ENCODE measurements at places on chromosomes 1 and 21.

- DNase-seq, result no peak
These were observed 69.6 kb downstream of the LHX4 start for GRCh38 chr1:180299479-180300221.

GRCh38 chr1:154746622-154747299 lies 123.3 kb downstream of the KCNN3 start:
- no peak for DNase-seq

DNA sequence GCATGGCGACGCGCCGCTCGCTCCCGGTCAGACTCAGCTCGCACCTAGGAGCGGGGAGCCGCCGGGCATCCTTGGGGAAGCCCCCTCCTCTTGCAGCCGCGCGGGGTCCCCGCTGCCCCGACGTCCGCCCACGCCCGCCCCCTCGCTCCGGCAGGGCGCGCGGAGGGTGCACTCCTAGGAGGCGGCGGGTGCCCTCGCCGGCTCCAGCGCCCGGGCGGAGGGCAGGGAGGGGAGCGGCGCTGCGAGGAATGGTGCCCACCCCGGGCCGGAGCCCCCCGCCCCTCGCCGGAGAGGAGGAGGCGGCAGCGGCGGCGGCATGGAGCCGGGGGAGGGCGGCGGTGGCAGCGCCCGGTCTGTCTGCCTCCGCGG lies 488 bp downstream of the FAM78B start:
- DNase-seq, result no peak

DNA sequence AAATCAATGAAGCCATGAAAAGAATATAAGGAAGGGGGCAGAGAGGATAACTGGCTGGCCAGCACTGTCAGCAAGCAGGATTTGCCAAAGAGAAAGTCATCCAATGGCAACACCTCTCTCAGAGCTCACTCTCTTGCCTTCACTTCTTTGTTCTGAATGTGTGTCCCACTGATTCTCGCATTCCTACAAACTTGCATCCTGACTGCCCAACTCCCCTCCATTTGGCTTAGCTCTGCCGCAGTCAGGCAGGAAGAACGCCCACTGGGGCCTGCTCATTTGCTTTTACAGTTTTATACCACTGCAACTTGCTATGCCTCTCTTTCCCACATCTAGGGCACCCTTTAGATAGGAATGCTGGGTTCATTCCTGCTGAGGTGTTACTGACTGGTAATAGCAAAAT lies 364.2 kb upstream of the ST6GALNAC5 start:
- DNase-seq, result no peak
